ENCODE measurements at places on chromosomes 2 and 18.

DNA sequence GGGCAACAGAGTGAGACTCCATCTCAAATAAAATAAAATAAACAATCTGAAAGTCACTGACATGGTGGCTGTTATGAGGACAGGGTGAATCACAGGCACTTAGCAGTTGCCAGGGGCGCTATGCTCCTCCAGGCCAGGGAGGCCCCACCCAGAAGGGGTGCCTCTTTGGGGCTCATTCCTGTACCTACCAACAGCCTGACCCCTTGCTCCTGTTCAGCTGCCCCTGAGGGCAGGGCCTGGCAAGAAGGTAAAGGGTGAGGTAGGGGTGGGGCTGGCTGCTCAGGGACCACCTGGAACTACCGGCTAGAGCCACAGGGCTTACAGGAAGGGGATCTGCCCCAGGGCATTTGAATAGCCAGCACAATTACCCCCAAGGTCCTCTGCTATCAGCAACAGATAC lies 60.3 kb downstream of the INPP5D start:
- DNase-seq: no peak

GRCh38 chr2:232925153-232925820 lies 55.2 kb downstream of the SNORC start:
- DNase-seq: no peak

GRCh38 chr2:112035786-112036185 lies 19.3 kb upstream of the TMEM87B start:
- no peak for DNase-seq

GRCh38 chr2:174059884-174060244 lies 94.7 kb upstream of the SP3 start:
- DNase-seq: no peak

- DNase-seq: no peak
These were observed 45.9 kb downstream of the ITPRID2 start for GRCh38 chr2:181937473-181937872.
